Stimulated activated CD4-positive, alpha-beta T cell treated with anti-CD3 and anti-CD28 coated beads, Interleukin-1b, Interleukin-23, amount 100 ng/mL, for 1 hour (primary cell): ENCODE measurements at places on chromosomes 16 and 17.

DNA sequence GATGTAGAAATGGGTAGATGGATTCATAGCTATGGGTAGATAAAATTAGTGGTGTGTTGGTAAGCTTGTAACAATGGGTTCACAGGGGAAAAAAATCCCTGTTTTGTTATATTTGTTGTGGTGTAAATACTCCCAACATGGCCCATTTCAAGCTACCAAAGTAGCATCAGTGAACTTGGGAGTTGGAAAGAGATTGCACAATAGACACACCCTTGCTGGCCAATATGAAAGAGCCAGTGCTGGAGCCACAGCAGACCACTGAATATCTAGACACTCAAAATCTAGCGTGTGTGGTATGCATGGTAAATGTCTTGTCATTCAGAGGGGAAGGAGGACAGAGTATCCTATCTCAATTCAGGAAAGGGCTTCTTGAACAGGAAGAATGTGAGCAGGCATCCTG, 565.1 kb upstream of the SALL1 start:
- no peak for DNase-seq

DNA sequence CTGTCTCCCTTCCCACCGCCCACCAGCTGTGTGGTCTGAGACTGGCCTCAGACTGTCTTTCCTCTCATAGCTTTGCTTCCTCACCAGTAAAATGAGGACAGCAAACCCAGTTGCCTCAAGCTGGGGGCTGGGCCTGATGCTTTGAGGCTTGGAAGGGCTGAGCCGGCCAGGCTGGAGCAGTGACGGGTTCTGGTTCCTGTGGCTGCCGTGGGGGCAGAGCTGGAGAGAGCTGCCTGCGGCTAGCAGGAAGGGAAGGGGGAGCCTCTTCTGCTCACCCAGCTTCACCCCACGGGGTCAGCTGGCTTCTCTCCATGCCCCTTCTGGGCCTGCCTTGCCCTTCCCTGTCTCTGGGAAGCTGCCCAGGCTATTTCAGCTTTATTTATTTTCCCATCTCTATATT, 23.7 kb downstream of the LASP1 start:
- DNase-seq, result no peak

GRCh38 chr16:85536073-85536410, 77.1 kb upstream of the GSE1 start:
- DNase-seq, result no peak

DNA sequence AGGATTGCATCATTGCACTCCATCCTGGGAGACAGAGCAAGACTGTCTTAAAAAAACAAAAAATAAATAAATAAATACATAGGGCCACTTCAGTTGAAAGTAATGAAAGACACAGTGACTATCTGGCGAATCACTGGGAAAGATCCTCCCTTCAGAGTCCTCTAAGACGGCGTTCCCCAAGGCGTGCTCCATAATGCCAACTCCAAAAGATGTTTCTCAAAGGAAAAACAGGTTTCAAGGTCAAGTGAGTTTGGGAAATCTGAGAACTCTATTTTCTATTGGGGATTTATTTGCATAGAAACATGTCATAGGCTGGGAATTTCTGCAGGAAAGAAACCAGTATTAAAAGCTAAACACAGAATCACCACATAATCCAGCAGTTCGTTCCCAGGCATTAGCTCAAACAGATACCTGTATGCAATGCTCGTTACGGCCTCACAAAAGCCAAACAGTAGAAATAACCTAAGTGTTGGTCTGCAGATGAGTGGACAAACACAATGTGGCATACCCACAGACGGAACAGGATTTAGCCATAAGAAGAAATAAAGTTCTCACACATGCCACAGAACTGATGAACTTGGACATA, 7.9 kb downstream of the KLHDC4 start:
- DNase-seq, result no peak

DNA sequence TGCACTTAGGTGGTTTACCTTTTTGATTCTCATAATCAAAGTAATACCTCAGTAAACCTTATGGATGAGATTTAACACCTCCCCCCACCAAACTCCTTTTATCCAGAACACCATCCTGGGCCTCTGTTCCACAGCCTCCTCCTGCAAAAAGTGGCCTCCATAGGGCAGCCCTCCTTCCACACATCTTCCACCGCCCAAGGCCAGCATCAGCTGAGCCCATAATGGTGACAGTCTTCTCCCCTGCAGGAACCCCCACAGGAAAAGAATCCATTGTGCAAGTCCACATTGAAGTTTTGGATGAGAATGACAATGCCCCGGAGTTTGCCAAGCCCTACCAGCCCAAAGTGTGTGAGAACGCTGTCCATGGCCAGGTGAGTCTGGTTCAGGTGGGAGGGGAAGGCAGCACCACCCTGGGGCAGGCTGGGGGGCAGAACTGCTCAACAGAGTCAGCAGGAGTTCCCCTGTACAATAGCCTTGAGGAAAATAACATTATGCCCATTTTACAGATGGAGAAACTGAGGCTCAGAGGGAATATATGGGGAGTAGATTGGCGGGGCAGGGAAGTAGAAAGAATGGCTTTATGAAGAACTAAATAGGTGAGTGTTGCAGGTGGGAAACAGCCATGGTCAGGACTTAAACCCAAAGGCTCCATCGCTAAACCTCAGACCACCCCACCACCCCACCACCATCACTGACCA, 29.2 kb upstream of the BEAN1 start:
- DNase-seq, result no peak

DNA sequence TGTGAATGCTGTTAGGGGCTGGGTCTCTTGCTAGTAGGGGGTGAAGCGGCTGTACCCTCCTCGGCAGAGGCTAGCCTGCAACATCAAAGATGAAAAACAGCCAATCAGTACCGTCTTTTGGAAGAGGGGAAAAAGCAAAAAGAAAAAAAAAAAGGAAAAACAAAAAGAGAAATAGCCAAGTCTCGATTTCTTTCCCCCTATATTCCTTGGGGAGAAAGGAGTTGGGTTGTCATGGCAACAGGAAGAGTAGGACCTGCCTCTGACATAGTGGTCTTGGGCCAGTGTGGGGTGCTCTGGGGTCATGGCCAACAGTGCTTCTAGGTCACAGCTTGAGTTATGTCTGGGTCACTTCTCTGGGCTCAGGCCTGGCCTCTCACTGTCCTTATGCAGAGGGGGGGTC, 17.9 kb downstream of the ENGASE start:
- DNase-seq, result no peak

DNA sequence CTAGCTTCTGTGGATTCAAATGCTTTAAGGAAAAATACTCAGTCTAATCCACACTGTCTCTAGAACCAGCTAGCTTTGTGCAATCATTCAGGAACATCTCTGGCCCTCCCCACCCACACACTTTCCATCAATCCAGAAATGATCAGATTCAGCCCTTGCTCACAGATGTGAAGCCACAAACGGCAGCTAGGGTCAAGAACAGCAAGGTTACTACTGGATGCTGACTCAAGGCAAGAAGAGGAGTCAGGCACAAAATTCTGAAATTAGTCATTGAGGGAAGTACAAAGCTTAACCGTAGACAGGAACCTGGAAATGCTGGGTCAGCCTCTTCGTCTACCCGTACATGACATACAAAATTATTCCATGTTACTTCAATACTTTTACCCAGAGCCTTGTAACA, 174.6 kb downstream of the CDH13 start:
- no peak for DNase-seq

DNA sequence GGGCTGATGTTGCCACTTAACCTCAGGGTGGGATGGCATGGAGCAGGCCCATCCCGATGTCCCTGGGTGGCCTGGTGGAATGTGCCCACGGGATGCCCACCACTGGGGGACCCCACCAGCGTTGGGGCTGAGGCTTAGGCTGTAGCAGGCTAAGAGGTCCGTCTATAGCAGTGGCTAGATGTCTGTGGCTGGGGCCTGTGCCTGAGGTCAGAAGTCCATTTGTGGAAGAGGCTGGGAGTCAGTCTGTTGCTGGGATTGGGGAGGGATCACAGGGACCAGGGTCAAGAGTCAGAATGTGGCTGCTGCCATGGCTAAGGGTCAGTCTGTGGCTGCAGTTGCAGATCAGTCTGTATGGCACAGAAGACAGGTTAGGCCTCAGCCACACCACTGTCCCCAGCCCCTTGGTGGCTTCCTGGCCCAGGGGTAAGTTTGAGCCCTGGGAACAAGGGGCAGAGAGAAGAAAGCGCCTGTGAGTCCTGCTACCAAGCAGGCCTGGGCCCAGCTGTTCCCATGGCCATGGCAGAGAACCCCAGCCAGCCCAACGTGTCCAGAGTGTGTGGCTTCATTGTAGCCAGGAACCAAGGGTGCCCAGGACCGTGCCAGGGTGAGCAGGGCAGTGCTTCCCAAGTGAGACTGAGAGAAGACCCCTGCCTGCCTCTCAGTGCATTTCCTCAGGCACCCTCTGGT, 35.7 kb downstream of the RAI1 start:
- DNase-seq, result no peak

- DNase-seq, result no peak
Measured at GRCh38 chr16:27824006-27824405, 239.5 kb downstream of the GSG1L start.

DNA sequence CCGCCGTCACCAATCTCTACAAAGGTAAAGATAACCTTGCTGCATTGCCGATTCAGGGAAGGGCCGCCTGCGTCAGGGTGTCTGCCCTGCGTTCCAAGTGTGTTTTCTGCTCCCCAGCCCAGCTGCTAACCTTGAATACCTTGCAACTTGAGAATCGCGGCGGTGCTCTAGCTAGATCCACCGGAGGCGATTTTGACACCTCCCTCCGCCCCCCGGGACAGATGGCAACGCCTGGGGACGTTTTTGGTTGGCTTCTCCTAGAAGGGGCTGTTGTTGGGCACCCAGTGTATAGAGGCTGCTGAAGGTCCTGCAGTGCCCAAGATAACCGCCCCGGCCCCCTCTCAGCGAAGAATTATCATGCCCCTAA, 1.5 kb downstream of the HAPSTR1 start:
- no peak for DNase-seq

GRCh38 chr17:34241062-34241461, 14.0 kb upstream of the CCL2 start:
- no peak for DNase-seq

DNA sequence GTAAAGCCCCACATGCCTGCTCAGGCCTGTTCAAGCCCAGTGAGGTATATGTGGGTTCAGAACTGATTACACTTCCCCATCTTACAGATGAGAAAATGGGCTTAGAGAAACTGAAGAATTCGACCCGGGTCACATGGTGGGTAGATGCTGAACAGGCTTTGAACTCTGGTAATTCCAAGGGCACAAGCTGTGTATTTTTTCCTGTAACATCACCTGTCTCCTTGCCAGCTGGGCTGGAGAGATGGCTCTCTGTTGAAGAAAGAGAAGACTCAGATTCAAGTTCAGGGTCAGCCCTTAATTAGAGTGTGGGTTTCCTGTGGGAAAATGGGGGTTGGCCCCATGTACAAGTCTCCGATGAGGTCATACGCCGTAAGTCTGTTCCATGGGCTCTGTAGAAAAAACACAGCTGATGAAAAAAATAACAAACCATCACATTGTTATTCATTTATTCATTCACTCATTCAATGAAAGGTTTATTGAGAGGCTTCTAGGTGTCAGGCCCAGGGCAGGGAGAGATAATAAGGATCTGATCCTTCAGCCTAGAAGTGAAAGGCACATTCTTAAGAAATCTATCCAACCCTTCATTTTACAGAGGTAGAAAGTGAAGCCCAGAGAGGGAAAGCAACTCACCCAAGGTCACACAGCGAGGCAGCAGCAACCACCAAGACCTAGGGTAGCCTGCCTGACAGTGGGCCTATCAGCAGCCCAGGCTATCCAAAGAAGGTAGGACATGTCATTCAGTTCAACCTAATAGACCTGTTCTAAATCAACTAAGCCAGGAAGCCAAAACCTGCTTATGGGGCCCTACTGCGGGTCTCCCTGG, 482.8 kb downstream of the SOX9 start:
- DNase-seq, result no peak

- DNase-seq, result no peak
Measured at GRCh38 chr16:1431497-1432270, 806 bp downstream of the PERCC1 start.

DNA sequence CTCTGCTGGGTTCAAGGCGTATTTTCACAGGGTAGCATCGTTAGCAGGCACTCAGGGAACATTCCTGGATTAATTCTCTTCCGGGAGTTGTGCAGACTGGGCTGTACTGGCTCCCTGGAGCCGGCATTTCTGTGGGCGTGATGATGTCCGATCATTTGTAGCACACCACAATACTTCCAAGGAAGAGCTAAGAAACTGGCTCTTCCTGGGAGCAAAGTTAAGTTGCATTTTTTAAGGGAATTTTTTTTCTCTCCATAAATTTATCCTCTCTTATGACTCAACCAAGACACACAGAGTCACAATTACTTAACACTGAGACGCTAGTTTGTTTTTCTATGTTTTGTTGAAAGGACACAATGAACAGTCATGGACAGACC, 211.6 kb upstream of the FOXF1 start:
- DNase-seq, result no peak

GRCh38 chr16:68396481-68396880, 51.8 kb downstream of the SMPD3 start:
- peak; percentile 20 for DNase-seq

DNA sequence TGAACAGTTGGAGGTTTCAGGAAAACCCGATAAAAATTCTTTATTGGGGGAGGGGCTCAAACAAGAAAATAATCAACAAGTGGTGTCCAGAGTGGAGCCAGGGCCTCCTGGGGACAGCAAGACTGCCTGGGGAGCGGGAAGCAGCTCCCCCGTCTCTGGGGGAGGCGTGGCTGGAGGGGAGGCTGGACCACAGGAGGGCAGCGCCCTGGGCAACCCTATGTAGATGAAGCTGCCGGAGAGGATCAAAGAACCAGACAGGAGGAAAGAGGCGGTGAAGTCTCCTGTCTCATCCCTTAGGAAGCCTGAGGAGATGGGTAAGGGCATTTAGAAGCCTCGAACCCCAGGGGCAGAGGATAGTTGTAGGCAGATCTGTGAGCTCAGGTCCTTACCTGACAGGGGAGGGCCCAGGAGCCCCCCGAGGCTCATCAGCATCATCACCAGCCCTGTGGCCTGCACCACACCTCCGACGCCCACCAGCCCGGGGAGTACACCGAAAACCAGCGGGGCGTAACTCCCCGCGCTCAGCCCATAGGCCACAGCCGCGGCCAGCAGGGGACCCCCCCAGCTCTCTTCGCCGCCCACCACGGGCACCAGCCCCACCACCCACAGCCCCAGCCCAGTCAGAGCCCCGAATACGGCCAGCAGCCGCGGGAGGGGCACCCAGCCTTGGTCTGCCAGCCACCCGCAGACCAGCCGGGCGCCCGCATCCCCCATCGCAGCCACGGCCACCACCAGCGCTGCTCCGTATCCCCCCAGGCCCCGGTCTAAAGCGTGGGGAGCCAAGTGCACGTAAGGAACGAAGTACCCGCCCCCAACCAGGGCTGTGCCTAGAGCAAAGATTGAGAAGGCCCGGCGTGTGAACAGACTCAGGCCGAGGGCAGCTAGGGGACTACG, 2.0 kb downstream of the SLC16A11 start:
- DNase-seq, result no peak

- DNase-seq, result no peak
Measured at GRCh38 chr16:9521749-9522370, 430.4 kb downstream of the HAPSTR1 start.

GRCh38 chr17:78677303-78678221, 100.4 kb upstream of the DNAH17 start:
- no peak for DNase-seq

GRCh38 chr16:88477631-88478519, 24.8 kb downstream of the ZFPM1 start:
- no peak for DNase-seq
